PC-9 (cell line): ENCODE measurements at places on chromosomes 12 and 14. TPM values are rescaled to one million over a fixed set of nuclear protein-coding genes. Genes with fewer than 3 reads are reported as not detected.

DNA sequence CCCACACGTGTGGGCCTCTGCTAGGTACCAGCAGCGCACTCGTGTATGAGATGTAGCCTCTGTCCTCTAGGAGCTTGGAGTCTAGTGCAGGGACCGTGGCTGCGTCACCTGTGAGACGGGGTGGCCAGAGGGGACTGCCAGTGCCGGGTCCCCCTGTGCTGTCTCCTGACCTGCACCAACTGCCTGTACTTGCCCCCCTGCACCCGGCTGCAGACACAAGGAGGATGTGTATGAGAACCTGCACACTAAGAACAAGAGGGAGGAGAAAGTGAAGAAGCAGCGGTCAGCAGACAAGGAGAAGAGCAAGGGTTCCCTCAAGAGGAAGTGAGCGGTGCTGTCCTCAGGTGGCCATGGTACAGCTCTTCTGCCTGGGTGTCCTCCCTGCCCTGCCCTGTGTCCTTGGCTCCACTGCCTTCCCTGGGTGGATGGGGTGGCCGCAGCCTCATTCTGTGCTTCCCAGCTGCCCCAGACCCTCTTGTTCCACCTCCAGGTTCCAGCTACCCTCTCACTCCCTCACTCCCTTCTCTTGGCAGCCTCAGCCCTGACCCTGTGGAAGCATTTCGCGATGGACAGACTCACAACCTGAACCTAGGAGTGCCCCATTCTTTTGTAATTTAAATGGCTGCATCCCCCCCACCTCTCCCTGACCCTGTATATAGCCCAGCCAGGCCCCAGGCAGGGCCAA is 9.6 kb downstream of the PTPN6 start:
- no peak for DNase-seq

The TAMALIN gene
- 0.50 TPM in 1 of 2 replicates, not detected in the other for total RNA-seq

The CCDC198 gene
- total RNA-seq = not detected in 2 replicates

GRCh38 chr14:61461808-61462275 is 140.5 kb downstream of the PRKCH start:
- peak; percentile 48 for DNase-seq

- peak; percentile 49 for DNase-seq
Observed at GRCh38 chr12:65171870-65172269, 2.5 kb downstream of the LEMD3 start.

- DNase-seq = no peak
Observed at GRCh38 chr14:40413136-40413535, 980.9 kb upstream of the FBXO33 start.

GRCh38 chr12:107632246-107632645 is 53.4 kb upstream of the PWP1 start:
- DNase-seq = no peak

The GDF11 gene
- 7.5 and 9.4 TPM in 2 replicates for total RNA-seq

GRCh38 chr12:31928246-31929026 is 30.8 kb upstream of the RESF1 start:
- DNase-seq = no peak

DNA sequence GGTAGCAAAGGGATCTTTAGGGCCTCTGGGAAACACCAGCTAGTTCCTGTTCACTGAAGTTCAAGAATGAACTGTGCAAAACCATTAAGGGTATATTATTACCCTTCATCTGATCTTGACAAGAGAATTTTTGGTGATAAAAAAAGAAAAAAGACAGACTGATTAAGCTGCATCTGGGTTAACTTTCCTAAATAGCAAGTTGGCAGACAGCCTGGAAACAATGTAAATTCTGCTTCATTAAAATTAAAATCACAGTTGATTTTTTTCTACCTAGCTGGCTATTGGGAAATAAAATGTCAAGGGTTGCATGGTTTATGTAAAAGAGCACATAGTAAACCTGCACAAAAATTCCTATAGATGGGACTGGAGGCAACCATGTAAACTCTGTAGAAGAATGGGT is 126.6 kb upstream of the PRKD1 start:
- DNase-seq = no peak

DNA sequence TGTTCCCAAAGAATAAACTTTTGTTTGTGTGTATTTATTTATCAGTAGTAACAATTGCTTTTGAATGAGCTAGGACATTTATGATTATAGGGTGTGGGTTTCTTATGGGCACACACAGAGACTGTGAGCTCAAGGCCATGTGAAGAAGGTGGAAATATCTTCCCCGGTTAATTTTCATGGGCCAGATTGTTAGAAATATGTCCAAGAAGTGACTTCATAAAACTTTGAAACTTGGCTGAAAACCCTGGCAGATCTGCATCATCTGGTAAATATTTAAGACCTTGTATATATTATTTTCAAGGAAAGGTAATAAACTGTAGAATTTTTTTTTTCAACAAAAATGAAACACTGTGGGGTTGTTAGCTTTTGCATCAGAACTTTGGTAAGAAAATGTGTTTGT is 53.5 kb upstream of the RNU6-8 start:
- DNase-seq = no peak

GRCh38 chr14:63421226-63421625 is 102.5 kb upstream of the GPHB5 start:
- no peak for DNase-seq

The GZMB gene
- not detected in 2 replicates for total RNA-seq

DNA sequence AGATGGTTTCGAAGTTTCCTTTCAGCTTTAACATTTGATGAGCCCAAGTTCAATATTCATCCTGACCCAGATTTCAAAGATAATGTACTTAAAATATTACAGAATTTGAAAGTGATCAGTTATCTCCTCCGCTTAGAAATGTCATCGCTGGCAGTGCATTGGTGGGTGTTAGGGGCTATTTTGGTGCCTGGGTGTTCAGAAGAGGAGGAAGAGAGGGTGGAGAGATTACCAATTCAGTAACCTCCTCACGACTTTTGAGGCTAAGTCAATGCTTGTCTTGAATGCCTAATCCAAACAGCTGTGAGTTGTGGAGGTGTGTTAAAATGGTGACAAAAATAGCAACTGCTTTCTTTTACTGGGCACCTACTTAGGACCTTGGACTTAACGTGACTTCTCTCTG is 13.8 kb upstream of the DGLUCY start:
- DNase-seq = no peak

- no peak for DNase-seq
Observed at GRCh38 chr14:53295985-53296582, 143.0 kb upstream of the DDHD1 start.

The DBX2 gene
- total RNA-seq = not detected in 2 replicates

DNA sequence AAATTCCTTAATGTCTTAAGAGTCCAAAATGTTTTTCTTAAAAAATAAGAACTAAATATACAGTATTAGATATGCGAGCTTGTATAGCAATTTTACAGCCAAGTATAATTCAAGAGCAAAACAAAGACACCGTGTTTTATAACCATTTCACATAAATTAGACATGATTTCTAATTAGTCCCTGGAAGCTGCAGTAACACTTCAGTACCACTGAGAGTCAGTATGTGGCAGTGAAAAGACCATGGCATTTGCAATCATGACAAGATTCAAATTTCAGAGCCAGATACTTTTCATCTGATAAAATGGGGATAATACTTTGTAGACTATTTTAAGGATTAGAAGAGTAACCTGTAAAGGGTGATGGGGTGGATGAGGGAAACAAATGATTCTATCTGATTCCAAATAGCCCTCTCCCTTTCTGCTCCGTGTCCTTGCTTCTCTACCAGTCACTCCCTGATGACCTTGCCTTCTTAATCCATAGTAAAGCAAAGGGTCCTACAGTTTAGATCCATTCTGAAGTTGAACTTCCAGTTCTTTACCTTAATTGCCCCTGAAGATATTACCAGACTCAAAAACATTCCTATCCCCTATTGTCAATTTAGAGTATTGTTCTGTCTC is 145.4 kb upstream of the ABCD2 start:
- DNase-seq = no peak

The IFI27 gene
- total RNA-seq = 0.83 and 1.1 TPM in 2 replicates

DNA sequence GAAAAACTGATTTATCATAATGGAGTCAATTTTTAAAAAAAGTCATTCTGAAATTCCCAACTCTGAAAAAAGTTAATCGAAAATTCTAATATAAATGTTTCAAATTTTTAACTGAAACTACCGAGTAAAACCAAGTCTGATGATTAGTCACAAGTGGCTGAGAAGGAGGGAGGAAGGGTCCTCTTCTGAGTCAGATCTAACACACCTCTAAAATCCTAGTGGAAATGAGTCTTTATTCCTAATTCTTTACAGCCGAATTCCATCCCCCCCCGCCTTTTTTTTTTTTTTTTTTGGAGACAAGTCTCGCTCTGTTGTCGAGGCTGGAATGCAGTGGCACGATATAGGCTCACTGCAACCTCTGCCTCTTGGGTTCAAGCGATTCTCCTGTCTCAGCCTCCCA is 37.9 kb downstream of the RAD9B start:
- no peak for DNase-seq

DNA sequence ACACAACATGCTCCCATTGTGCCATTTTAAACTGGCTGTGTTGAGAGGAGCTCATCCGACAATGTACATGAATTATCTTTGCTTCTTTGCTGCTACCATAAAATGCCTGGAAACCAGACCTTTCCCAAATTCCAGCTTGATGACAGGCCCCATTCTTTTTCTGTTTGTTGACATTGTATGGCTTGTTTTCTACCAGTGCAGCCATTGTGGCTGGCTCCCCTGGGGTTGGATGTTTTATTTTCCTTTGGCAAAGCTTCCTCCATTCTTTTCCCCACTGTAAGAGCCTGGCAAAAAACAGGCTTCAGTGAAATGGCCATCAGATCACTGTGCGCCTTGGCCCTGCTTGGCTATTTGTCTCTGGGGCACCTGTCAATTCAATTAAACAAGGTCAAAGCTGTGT is 532.5 kb downstream of the VRK1 start:
- no peak for DNase-seq

DNA sequence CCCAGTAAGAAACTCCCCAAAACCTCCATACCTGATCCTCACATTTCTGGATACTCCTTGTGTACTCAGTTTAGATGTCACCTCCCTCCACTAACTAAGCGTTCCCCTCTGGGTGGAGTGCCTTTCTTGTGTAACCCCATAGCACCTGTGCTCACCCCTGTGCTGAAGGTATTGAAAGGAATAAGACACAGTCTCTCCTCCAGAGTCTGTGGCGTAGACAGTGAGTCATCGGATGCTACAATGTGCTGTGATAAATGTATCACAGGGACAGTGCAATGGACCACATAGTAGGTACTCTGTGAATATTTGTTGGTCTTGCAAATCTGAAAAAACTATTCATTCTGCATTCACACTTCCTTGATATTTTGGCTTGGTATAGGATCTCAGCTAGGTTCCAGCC is 30.8 kb downstream of the TSPAN9 start:
- no peak for DNase-seq

The ABCD2 gene
- total RNA-seq = not detected in 2 replicates

The TMPRSS12 gene
- not detected in 2 replicates for total RNA-seq

DNA sequence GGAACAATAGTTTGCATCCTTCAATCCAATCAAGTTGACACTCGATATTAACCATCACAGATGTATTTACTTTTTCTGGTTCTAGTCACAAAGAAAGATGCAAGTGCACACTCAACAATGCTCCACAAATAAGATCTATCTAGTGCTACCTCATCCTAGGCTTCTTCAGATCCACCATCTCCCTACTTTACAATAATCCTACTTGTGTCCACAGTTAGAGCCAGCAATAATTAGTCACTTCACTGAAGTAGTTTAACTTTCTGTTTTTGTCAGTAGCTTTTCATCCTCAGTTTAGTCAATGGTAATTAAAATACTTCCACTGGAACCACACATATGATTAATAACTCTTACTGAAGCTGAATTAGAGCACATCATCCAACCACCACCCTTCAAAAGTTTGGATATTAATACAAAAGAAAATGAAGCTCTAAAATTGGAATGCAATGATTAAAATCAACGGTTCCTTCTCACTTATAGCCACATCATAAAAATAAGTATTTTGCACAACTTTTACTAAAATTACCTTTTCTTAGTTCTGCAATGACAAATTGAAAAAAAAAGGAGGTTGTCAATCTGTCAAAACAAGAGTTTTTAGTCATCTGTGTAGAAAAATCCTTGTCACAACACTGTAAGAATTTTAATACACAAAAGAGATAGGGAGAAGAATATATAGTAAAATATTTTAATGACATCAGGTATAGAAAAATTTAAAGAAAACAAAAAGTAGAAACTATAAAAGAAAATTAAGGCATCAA is 28.2 kb upstream of the SNRPF start:
- DNase-seq = no peak

GRCh38 chr12:29103539-29103974 is 45.5 kb upstream of the FAR2 start:
- DNase-seq = no peak

The SLC7A7 gene
- 4.7 and 5.9 TPM in 2 replicates for total RNA-seq

DNA sequence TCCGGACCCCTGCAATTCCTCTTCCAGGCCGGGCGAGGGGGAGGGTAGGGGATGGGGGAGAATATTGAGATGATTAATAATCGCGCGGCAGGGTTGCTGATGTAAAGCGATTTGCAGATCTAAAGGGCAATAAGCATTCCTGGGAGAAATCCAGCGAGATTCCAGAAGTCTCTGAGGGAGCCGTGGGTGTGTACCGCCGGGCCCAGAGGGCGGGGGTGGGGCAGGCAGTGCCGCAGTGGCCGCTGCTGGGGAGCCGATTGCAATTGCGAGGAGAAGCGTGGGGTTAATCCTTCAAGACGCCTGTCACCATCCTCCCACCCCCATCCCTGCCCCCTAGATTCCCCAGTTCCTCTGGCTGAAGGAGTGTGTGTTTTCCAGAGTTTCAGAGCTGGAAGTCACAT is 16.4 kb downstream of the FOS start:
- DNase-seq = peak; percentile 75

The INHBC gene
- 0.35 TPM in 1 of 2 replicates, not detected in the other for total RNA-seq

The MYH6 gene
- total RNA-seq = not detected in 2 replicates

DNA sequence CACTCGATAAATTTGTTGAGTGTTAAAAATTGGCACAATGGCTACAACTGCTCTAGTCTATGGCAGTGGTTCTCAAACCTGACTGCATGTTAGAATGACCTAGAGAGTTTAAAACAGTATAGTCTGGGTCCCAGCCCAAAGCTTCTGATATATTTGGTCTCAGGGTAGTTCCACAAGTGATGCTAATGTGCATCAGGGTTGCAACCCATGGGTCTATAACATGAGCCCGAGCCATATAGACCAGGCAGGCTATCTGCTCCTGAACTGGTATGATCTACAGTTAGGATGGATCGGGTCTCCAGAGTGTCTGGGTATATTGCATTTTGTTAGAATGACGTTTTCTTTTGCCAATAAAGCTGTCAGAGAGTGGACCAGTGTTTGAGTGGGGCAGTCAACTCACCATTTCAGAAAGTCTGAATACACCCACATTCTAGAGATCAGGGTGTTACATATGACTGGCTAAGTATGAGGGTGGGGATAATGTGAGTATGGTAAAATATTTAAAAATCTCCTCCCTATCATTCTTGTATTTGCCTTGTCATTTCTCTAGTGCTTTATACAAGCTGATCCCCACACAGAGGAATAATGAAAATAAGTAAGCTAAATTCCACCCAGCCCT is 80.9 kb downstream of the FRMD6 start:
- DNase-seq = no peak
